B cell (primary cell): ENCODE measurements at places on chromosomes 13 and 19. TPM values are rescaled to one million over a fixed set of nuclear protein-coding genes. Genes with fewer than 3 reads are reported as not detected.
A peak's percentile ranks its signal among the peaks of the same experiment; 100 is the strongest.

- no peak for DNase-seq
These were observed 23.6 kb upstream of the NDFIP2 start for GRCh38 chr13:79457390-79457789.

DNA sequence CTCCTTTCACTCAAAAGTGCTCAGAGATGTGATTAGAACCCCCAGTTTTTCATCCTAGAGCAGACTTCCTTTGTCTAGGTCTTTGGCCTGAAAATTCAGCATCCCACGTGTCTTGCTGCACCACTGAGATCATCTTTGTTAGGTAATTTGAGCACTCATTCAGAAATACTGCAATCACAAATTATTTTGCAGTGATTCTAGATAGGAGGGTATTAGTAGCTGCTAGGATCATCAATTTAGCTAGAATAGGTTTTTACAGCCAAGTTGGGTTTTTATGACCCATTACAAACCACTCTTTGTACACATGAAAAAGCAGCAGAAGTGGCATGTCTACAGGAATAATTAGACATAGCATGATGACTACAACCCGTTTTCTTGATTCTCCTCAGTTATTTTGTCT lies 219.6 kb downstream of the GPC6 start:
- no peak for DNase-seq

- DNase-seq, result peak; percentile 42
These were observed 3.8 kb upstream of the UQCR11 start for GRCh38 chr19:1609103-1609396.

DNA sequence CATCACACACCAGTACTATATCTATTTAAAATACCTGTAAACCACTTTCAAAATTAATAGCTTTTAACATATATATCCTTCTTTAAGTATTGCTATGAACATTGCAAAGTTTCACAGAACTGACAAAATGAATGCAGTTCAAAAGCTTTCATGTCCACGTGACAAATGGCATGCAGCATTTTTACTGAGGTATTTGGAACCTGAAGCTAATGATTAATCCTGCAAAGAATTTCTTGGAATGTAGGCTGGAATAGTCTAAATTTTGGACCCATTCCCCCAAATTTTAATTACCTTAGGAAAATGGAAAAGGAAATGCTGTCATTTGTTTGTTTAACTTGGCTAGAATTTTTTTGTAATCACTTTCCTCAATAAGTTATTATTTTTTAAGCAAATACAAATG lies 423.8 kb upstream of the GPC6 start:
- DNase-seq, result no peak

GRCh38 chr19:17323964-17324332 lies 10.7 kb downstream of the ANO8 start:
- DNase-seq, result peak; percentile 35

DNA sequence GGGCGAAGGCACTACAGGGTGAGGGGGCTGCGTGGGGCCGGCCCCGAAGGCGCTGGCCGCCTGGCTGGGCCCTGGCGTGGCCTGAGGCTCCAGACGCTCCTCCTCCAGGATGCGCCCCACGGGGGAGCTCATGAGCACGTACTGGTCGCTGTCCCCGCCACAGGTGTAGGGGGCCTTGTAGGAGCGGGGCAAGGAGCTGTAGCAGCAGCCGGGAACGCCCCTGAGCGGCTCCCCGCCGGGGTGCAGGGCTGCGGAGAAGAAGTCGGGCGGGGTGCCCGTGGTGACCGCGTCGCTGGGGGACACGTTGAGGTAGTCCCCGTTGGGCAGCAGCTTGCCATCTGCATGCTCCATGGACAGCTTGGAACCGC lies 3.0 kb downstream of the IRS2 start:
- no peak for DNase-seq

GRCh38 chr13:75879656-75880055 lies 243.5 kb downstream of the LMO7 start:
- no peak for DNase-seq

GRCh38 chr19:34345947-34346351 lies 19.0 kb upstream of the GPI start:
- DNase-seq, result peak; percentile 70

DNA sequence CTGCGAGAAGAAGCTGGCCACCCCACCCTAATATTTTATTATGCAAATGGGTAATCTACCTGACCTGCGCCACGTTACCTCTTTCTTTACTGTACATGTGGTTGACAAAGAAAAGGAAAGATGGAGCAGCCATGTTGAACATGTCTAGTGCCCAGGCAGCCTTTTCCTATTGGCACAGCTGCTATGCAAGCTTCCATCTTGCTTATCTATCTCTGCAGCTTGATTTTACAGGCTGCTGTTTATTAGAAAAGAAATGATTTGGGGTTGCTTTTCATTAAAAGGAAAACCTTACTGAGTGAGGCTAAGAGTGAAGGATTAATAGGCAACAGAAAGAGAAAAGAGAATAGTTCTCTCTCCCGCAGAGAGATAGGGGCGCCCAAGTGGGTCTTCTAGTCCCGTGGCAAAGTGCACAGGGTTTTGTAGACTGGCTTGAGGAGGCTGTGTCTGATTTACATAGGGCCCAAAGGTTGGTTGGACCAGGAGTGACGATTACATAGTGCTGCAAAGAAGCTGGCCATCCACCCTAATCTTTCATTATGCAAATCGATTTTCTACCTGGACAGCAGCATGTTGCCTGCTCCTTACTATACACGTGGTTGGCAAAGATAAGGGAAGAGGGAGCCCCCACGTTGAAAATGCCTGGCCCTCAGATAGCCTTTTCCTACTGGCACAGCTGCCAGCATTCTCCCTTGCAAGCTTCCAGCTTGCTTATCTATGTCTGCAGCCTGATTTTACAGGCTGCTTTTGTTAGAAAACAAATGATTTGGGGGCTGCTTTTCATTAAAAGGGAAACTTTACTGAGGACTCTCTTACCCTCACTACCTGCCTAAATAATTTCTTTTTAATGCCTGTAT lies 28.3 kb downstream of the OR10H4 start:
- DNase-seq, result no peak

- no peak for DNase-seq
These were observed 11.0 kb downstream of the FUZ start for GRCh38 chr19:49801966-49802661.

DNA sequence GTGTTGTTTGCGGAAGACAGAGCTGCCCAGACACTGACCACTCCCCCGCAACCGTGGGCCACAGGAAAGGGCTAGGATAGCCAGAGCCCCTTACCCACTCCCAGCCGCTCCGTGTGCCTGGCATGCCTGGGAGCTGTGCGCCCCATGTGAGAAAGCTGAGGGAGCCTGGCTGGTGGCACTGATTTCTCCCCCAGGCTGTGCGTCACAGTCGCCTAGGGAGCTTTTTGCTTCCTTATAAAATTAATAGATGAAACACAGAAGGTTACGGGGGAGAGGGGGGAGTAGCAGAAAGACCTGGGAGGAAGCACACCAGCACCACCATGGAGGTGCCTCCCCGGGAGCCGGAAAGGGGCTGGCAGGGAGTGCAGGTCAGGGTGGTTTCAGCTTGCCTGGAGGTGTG lies 24.7 kb downstream of the DPF1 start:
- DNase-seq, result no peak

DNA sequence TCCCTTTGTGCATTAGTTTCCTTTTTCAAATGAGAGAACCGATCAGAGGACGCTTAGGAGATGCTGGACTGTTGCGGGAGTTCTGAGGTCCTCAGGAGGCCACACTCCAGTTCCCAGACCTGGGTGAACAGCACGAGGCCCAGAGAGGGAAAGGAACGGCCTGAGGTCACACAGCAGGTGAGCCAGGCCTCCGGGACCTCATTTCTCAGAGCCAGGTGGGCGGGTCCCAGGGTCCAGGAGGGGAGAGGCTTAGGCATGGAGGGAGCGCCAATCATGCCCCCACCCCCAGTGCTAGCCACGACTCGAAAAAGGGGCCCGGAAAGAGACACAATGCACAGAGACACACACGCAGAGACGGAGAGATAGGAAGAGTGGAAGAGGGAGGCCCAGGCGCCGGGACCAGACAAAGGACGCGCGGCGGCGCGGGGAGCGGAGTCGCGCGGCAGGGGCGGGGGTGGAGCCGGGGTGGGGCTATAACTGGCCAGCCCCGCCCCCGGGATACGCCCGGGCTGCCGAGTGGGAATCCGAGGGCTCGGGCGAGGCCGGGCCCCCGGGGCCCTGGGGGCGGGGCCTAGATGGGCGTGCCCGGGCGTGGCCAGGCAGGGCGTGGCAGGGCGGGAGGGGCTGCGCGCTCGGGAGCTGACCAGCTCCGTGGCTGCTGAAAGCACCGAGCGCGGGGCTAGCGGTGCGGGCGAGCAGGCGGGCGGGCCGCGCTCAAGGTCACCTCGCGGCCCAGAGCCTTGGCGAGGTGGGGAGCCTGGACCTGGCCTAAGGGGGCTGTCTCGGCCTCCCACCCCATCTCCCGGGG lies 1.6 kb downstream of the ELAVL3 start:
- no peak for DNase-seq

DNA sequence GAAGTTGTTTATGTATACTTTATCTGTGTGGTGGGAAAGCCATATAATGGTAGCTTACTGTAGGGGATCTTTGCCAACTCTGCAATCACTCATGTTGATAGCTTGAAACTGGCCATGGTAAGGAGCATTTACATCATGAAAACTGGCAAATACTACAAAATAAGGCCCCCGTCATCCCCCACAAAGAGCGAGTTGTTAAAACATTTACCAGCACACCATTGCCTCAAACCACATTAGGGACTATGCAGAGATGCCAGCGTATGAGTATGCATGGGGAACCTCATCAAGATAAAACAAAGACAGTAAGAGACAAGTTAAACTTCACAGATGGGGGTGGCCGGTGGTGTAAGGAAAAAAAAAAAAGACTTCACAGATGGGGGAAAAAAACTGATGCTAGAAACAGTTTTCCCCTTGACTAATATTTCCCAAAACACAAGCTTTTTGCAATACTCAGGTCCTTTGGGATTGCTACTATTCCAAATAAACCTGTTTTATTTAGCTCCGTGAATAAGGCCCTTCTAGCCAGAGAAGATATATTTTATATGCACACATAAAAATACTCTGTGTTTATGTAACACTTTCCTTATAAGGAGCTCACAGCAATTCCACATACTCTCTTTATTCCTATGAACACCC lies 70.6 kb upstream of the SERP2 start:
- DNase-seq, result no peak

- no peak for DNase-seq
These were observed 43.6 kb downstream of the SLAIN1 start for GRCh38 chr13:77740931-77741596.

- no peak for DNase-seq
These were observed 716.7 kb downstream of the DIAPH3 start for GRCh38 chr13:59447031-59447430.

- no peak for DNase-seq
These were observed 13.3 kb downstream of the PDX1 start for GRCh38 chr13:27933118-27933517.

DNA sequence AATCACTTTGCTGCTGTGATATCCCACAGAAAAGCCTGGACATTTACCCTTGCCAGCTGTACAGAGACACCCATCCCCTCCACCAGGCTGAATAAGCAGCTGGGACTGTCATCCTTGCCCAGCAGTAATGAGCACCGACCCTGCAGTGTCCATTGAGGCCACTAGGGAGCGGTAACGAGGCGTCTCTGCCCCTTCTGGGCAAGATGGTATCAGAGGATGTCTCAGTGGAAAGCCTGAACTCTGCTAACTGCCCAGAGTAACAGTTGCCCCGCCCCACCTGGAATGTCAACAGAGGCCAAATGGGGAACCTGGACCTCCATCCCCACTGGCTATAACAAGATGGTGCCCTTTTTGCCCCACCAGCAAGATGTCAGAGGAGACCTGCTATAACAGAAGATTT lies 22.8 kb upstream of the CEACAM20 start:
- peak; percentile 23 for DNase-seq

- DNase-seq, result no peak
These were observed 12.9 kb downstream of the SPC24 start for GRCh38 chr19:11142528-11143171.

DNA sequence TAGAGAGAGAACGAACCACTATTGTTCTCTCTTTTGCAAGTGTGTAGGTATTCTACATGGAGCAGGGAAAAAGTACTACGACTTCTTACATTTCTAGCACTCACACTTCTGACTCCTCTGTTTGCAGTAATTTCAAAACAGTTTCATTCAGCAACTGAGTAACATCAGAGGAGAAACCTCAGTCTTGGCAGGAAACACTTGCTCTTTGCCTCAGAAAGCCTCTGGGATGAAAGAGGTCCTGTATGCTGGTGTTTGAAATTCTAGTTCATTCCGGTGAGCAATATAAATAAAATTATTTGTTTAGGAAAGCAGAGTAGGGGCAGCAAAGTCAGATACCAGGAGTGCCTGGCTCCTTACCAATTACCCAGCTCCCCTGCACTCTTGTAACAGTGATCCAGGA lies 595.5 kb downstream of the TBC1D4 start:
- DNase-seq, result no peak

DNA sequence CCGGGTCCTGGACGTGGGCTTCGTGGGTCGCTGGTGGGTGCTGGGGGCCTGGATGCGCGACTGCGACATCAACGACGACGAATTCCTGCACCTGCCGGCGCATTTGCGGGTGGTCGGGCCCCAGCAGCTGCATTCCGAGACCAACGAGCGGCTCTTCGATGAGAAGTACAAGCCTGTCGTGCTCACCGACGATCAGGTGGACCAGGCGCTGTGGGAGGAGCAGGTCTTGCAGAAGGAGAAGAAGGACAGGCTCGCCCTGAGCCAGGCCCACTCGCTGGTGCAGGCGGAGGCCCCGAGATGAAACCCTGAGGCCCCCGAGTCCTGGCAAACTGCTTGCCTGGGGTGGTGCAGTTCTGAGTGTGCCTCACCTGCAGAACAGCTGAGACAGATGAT lies 787 bp downstream of the TIMM29 start:
- DNase-seq, result no peak

DNA sequence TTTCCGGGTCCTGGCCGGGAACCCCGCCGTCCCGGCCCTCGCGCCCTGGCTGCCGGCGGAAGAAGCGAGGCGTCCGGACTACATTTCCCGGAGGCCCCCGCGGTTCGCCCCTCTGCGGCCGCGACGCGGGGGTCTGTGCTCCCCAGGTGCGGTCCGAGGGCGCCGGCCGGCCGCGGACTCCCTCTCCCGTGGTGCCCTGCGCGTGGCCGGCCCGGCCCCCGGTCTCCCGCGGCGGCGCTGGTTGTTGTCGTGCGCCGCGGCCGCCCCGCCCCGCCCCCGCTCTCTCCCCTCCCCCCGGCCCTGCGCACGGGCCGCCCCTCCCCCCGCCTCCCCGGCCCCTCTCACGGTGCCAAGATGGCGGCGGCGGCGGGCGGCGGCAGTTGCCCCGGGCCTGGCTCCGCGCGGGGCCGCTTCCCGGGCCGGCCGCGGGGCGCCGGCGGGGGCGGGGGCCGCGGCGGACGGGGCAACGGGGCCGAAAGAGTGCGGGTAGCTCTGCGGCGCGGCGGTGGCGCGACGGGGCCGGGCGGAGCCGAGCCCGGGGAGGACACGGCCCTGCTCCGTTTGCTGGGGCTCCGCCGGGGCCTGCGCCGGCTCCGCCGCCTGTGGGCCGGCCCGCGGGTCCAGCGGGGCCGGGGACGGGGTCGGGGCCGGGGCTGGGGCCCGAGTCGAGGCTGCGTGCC lies at the start of gene KMT2B:
Gene KMT2B (plus strand): TSS at position 339 of the 680 bp plus-strand sequence. CDS start 16 bp downstream, at position 355.
- DNase-seq, result no peak

- DNase-seq, result no peak
These were observed 30.5 kb upstream of the ATP12A start for GRCh38 chr13:24649688-24650043.

The MCEMP1 gene
- total RNA-seq, result not detected in 2 replicates

The EPSTI1 gene
- 41.8 and 45.4 TPM in 2 replicates for total RNA-seq

The PEX11G gene
- 0.62 and 0.68 TPM in 2 replicates for total RNA-seq

The PCSK4 gene
- total RNA-seq, result 1.3 and 1.7 TPM in 2 replicates

The ZFP28 gene
- 11.6 and 13.1 TPM in 2 replicates for total RNA-seq

The ADAMTS10 gene
- 0.39 and 0.59 TPM in 2 replicates for total RNA-seq

The ZNF154 gene
- 40.4 and 42.8 TPM in 2 replicates for total RNA-seq

The C19orf85 gene
- not detected in 2 replicates for total RNA-seq

The ZNF442 gene
- 6.9 and 8.4 TPM in 2 replicates for total RNA-seq

The MAP3K10 gene
- 35.9 and 41.6 TPM in 2 replicates for total RNA-seq
